ENCODE measurements at places on chromosomes 3 and 15.

DNA sequence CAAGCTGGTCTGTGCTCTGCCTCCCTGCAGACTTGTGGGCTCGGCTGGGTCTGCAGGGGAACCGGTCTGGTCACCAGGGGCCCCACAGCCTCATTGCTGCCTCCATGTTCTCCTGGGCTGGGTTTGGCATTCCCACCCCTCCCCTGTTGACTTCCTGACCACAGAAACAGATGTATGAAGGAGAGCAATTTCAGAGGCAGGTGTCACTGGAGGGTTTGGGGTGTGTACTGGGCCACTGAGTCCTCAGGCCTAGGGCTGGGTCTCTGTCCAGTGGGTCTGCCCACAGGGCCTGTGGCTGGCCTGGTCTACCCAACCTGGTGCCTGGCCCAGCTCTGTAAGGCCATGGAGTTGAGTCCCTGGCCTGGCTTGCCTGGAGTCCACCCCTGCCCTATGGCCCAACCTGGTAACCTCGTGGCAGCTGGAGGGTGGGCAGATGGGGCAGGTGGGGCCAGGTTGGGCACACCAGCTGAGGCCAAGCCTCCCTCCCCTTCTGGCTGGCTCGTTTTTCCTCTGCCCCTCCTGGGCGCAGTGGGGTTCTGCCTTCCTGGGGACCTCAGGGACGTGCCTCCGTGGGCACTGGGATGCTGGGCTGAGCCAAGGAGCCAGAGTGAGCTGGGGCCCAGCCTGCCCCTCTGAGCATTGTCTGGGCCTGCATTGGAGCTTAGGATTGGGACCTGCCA, 20.8 kb downstream of the PLXNA1 start:
- DNase-seq, result no peak

GRCh38 chr3:172203522-172204258, 164.3 kb downstream of the FNDC3B start:
- peak; percentile 47 for DNase-seq

- no peak for DNase-seq
Measured at GRCh38 chr15:99425657-99426301, 140.0 kb upstream of the MEF2A start.

DNA sequence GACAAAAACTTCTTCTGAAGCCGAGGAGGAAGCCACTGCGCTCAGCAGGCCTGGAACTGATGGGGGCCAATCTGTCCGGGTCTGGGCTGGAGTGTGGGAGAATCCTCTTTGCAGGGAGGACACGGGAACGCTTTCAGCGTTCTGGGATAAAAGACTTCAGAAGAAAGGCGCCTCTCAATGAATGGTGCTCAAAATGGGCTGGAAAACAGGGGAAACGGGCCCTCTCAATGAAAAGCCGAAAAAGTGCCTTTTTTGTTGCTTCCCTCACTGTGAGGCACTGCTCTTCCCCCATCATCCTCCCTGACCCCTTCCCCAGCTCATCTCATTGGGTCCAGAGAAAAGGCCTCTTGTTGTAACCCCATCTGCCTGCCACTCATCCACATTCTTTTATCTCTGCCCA, 119.5 kb upstream of the LRIG1 start:
- no peak for DNase-seq

DNA sequence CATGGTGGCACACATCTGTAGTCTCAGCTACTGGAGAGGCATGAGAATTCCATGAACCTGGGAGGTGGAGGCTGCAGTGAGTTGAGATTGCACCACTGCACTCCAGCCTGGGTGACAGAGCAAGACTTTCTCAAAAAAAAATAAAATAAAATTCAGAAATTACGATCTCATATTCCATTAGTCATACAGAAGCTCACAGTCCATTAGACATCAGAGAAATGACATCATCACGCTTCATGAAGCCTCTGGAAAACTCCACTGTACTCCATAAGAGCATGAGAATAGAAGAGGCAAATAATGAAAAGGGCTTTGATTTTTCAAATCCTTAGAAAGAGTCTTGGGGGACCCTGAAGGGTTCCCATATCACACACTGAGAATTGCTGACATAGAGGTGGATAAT, 145.0 kb upstream of the MITF start:
- no peak for DNase-seq

DNA sequence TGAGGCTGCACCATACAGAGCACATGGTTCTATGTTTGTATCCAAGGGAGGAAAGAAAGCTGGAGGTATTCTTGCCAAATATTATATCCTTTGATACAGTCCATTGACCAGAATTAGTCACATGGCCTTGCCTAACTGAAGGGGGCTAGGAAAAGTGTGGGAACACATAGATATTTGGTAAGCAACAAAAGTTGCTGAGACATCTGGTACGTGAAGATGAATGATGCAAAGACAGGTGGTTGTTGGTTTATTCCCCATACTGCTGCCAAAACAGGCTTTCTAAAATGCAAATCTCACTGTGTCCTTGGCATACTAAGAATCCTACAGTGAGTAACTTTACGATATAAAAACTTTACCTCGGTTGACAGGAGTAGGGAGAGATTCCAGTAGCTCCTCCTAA, 162.2 kb downstream of the VGLL3 start:
- DNase-seq, result no peak

- DNase-seq, result no peak
Measured at GRCh38 chr3:161103776-161104385, 1.3 kb downstream of the B3GALNT1 start.

DNA sequence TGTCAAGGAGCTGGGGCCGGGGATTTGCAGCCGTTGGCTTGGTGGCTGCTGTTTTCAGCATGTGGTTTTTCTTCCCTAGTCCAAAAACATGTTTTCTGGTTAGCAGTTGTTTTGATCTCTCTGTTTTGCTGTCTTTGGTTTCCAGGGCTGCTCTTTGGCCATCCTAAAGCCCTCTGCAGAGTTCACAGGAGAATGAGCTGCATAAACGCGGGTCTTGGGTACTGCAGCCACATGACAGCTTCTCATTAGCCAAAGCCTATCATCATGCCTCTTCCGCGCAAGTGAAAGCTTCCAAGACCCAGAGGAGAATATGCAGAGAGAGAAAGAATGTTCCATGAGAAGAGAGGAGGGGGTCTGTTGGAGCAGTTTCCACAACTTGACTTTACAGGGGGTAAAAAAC, 138.5 kb downstream of the NTRK3 start:
- DNase-seq, result no peak

DNA sequence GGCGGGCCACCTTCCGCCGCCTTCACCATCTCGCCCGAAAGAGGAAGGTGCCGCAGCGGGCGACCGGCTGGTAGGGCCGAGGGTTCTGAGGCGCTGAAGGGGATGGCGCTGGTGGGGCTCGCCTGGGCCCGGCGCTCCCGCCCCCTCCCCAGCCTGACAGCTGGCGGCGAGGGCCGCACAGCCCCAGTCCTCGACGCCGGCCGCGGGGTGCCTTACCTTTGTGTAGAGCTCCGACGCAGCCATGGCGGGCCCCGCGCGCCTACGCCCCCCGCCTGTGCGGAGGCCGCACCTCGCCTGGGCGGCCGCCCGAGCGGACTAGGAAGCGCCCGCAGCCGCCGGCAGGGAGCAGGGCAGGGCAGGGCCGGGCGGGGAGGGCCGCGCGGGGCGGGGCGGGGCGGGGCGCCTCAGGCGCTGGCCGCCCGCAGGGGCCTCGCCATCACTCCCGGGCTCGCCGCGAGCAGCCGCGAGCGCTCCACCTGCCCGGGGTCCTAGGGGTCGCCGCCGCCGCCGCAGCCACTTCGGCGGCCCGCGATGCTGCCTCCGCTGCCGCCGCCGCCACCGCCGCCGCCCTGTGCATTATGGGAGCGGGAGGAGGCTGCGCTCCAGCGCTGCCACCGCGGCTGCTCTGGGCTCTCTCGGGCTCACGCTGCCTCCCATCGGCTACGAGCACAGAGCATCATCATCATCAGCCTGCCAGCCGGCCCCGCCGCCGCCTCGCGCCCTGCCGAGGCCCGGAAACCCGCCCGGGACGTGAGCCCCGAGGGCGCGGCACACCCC, at the start of gene MYO5A:
Gene MYO5A, minus strand, starts transcription at position 317 of the 777 bp plus-strand sequence. Its CDS starts 74 bp downstream, at position 243.
- DNase-seq, result peak; percentile 76

GRCh38 chr3:157248590-157249422, 88.9 kb upstream of the CCNL1 start:
- DNase-seq, result peak; percentile 75

DNA sequence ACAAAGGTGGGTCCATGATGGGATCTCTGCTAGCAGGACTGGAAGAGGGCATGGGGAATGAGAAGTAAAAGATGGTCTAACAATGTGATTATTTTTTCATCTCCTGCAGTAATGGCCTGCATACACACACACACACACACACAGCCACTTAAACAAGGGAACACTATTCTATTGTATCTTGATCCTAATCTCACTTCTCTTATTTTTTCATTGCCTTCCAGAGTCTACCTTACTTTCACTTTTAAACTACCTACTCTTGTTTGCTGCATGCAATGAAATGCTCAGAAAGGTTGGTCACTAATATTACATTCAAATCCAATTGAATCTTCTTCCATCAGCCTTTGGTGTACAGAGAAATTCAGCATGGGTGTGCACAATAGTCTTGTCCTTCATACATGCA, 853.8 kb downstream of the IGSF11 start:
- no peak for DNase-seq

GRCh38 chr3:114274929-114275328, 18.9 kb upstream of the TIGIT start:
- DNase-seq, result no peak

DNA sequence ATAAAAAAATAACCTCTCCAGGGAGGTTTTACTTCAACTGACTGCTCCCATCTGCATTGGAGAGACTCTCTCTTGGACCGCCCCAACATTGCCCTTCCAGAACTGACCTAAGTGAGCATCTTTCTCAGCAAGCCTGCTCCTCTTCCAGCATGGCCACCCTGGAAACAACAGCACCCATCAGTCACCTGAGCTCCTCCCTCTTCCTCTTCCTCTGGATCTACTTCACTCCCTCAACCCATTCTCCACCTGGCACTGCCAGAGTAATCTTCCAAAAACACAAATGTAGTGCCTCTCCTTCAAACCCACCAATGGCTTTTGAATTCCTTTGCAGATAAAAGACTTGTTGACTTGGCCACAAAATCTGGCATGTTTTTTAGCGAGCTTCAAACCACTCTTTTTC, 128.8 kb upstream of the NR2F2 start:
- no peak for DNase-seq

DNA sequence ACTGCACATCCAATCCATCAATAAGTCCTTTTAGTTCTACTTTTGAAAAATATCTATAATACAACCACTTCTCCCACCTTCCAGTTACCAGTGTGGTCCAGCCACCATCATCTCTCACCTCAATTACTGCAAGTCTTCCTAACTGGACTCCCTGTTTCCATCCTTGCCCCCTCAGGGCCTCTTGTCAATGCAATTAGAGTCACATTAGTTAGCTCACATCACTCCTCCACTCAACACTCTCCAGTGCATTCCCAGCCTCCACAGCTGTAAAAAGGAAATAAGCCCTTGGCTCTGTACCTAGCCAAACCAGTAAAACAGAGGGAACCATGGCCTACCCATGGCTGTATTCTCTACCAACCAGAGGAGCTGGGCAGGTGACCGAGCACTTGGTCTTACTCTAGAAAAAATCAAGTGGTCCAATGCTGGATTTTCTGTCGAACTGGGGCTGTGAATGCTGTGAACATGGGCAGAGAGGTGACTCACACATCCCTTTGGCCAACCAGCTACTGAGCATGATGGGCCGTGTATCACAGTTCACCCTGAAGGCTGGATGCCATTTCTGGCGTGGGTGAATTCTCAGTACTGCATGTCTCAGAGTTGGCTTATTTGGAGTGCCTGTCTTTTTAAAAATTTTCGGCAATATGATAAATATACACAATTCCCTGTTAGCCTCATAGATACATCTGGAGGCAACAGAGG, 62.5 kb upstream of the C15orf61 start:
- no peak for DNase-seq

DNA sequence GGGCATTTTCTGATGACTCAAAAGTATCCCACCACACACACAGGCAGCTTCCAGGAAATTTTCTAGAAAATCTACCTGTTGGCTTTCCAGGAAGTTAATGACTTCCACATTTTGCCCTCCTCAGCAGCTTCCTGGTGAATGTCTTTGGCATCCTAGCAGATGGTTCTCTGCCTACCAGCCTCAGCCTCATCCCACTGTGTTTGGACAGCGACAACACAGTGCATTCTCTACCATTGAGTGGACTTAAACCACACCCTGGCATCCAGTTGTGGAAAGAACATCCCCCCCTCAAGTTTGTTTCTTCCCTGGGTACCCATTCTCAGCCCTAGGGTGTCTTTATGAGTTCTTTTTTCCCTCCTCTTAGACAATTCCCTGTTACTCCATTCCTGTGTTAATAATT, 50.8 kb upstream of the GADL1 start:
- no peak for DNase-seq

- no peak for DNase-seq
Measured at GRCh38 chr3:42552830-42553229, 28.9 kb downstream of the SEC22C start.

- DNase-seq, result no peak
Measured at GRCh38 chr3:127033786-127034185, 50.9 kb downstream of the PLXNA1 start.

DNA sequence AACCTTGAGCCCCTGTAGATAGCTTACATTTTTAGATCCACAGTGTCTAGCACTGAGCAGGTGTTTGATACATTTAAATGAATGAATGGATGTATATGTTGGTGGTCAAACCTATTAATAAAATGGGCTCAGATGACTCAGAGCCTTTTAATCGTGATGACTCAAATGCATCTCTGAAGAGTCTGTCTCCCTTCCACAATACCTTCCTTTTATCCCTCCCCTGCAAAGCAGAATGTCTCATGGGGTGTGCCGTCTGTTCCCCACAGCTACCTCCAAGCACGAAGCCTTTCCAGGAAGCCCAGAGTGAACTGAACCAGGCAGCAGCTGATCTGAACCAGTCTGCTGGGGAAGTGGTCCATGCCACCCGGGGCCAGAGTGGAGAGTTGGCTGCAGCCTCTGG, 303.5 kb upstream of the TPM1 start:
- peak; percentile 96 for DNase-seq

GRCh38 chr3:153976891-153977554, 144.2 kb upstream of the ARHGEF26 start:
- DNase-seq, result no peak

- no peak for DNase-seq
Measured at GRCh38 chr15:46467041-46467440, 832.2 kb downstream of the SQOR start.

DNA sequence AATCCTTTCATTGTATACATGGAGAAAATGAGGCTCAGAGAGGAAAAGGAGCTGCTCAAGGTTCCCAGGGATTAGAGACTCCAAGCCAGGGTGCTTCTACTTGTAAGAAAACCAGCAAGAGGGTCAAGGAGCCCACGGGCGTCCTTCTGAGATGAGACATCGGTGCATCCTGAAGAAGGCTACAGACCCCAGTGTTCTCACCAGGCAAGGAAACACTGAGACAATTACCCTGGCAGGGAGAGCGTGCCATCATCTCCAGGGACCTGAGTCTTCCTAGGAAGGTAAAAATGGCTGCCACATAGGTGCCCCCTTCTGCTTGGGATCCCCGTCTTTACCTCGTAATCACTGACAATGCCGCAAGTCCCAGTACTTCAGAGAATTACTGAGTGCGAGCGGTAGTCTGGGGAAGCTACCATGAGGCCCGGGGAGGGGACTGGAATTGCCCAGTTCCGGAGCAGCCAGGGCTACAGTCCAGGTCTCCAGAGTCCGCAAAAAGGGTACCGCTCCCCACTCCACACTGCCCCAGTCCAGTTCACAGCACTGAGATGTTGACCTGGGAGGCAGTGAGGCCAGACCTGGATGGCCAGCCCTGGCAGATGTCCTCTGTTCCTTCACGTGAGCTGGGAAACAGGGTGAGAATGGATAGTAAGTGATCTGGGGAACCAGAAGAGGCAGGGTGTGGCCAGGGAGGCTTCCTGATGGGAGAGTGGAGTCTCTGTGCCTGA, 164.7 kb upstream of the SMAD3 start:
- DNase-seq, result no peak

GRCh38 chr15:51629612-51630011, 7.0 kb upstream of the DMXL2 start:
- DNase-seq, result peak; percentile 25

- DNase-seq, result no peak
Measured at GRCh38 chr3:2468816-2469215, 370.1 kb downstream of the CNTN4 start.
